Activated CD8-positive, alpha-beta memory T cell treated with anti-CD3 and anti-CD28 coated beads, Interleukin-2, amount 50 U/mL, for 4 hours (primary cell): ENCODE measurements at places on chromosomes 11 and 22.

DNA sequence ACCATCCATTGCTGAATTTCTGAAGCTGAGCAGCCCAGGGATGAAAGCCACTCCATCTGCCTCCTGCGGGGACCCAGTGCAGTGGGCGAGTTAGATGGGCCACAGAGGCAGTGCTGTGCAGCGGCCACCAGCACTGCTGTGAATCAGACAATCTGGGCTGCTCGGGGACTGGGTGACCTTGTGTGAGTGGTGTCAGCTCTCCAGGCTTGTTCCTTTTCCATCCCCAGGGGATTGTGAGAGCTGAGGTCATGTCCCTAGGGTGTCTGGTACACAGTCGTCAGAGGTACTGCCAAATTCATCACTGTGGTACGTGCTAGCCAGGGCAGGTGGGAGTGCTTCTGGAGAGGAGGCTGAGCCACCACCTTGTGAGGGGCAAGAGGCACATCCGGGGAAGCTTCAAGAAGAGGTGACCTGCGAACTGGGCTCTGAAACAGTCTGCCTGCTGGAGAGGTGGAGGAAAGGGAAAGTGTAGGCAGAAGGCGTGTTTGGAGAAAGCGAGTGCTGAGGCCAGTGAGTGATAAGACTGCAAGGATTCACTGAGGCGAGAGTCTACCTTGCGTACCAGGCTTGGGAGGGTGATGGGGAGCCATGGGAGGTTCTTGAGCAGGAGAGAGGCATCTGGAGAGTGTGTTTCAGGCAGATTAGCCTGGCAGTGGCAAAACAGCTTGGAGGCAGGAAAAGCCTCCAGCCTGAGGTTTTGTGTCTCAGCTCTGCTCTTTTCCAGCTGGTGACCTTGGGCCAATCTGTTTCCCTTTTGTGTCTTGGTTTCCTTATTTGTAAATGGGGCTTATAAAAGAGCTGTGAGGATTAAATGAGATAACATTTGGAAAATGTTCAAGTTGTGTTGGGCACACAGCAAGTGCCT, 22.7 kb downstream of the CACNA1I start:
- DNase-seq: no peak

- DNase-seq: no peak
These were observed 194.3 kb upstream of the ANO3 start for GRCh38 chr11:26137651-26138050.

DNA sequence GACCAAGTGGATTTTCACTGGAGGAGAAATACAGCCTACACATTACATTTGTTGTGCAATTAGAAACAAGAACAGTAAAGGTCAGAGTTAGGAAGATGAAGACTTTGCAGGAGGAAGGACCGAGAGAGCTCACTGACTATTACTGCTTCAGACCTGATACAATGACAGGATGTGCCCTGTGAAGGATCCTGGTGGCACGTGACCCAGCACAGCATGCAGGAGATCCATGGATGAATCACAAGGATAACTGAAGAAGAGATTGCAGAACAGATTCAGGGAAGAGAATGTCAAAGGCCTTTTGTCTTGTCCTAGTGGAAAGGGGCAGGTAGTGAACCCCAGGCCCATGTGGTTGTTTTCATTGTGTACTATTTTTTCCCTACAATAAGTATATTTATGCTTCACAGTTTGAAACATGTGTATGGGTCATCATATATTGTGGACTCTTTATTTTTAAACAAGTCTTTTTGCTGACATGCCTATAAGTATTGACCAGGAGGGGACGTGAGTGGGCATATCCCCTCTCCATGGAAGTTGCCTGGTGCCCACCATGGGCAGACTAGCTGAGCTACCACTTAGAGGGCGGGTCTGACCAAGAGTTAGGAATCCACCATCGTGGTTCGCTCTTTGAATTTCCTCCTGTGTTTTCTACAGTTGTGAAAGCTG, 44.3 kb downstream of the RASSF10 start:
- DNase-seq: no peak

DNA sequence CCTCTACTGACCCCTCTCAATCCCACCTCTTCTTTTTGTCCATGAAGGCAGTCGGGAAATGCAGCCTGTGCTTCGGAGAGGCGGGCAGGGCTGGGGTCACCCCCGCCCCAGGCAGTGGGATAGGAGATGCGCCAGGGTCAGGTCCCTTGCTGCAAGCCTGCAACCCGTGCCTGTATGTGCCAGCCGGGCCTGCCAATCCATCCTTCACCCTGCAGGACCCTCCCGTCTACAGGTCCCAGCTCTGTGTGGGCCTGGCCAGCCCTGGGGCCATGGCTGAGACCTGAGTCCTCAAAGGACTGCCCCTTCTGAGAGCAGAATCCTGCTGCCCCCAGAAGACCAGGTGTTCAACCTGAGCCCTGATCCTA, 10.9 kb downstream of the ASCL2 start:
- no peak for DNase-seq

- no peak for DNase-seq
These were observed 92.2 kb downstream of the STK33 start for GRCh38 chr11:8501836-8502235.

- DNase-seq: peak; percentile 84
These were observed 2.0 kb upstream of the FERMT3 start for GRCh38 chr11:64204464-64204989.

GRCh38 chr11:128701086-128701485, 7.2 kb downstream of the FLI1 start:
- DNase-seq: no peak

GRCh38 chr11:3786781-3787428, 10.4 kb downstream of the NUP98 start:
- no peak for DNase-seq

GRCh38 chr11:89490981-89491690, at the start of gene NOX4:
Gene NOX4, minus strand, starts transcription at chr11:89491375. Its CDS starts 129 bp downstream, at chr11:89491246.
- no peak for DNase-seq

GRCh38 chr11:28763151-28763550, 655.0 kb downstream of the METTL15 start:
- DNase-seq: no peak

GRCh38 chr11:12469451-12469850, 92.1 kb downstream of the PARVA start:
- DNase-seq: no peak

- no peak for DNase-seq
These were observed 96.0 kb downstream of the EXT2 start for GRCh38 chr11:44191322-44192016.

GRCh38 chr11:105829084-105829483, 193.0 kb downstream of the MSANTD4 start:
- DNase-seq: no peak

- DNase-seq: no peak
These were observed 167.9 kb downstream of the DSCAML1 start for GRCh38 chr11:117629146-117629545.

GRCh38 chr11:119728211-119728626, 781 bp downstream of the NECTIN1 start:
- no peak for DNase-seq

DNA sequence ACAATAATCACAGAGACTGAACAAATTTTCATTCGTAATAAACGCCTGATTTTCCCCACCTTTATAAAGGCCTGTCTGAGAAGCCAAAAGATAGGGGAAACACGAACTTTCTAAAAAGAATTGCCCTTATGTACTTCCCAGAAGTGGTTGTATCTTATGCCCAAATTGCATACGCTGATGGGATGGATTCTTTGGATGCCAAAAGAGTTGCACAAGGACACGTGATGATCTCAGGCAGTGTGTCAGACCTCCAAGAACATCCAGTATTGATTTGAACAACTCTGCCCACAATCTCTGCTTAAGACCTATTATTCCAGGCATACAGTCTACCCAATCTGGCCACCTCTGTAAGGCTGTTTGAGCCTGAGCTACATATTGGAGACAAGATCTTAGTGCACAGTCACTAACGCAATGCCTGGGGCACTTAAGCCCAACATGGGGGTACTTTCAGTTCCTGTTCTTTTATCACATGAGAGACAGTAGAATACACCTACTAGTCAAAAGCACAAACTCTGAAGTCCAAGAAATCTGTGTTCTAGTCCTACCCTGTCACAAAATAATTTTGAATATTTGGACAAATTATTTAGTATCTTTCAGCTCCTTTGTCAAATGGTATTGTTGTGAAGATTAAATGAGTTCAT, 38.9 kb downstream of the OR10A6 start:
- DNase-seq: no peak

GRCh38 chr22:30225220-30225927, 21.2 kb downstream of the LIF start:
- no peak for DNase-seq

GRCh38 chr11:20112291-20113148, 47.8 kb downstream of the DBX1 start:
- no peak for DNase-seq

GRCh38 chr11:108402241-108402640, 65.1 kb downstream of the C11orf65 start:
- no peak for DNase-seq

- peak; percentile 21 for DNase-seq
These were observed 559 bp downstream of the MRTFA start for GRCh38 chr22:40635940-40636379.

DNA sequence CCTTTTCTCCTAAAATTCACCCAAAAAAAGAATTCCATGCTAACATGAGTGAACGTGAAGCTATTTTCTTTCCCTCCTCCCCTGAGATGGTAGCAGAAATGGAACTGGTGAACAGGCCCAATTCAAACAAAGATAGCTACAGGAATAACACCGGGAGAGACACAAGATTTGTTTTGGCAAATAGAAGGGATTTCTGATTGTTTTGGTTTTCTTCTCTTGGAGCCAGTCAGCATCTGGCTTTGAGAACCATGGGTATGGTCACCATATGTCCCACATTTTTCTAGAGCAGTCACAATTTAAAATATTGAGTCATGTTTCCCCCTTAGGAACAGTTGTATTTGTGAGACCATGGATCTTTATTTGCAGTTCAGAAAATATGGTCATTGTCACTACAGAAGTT, 214.1 kb downstream of the FAM76B start:
- no peak for DNase-seq

GRCh38 chr11:130243816-130244215, 70.9 kb downstream of the ZBTB44 start:
- DNase-seq: no peak

GRCh38 chr11:6022956-6023355, 7.6 kb downstream of the OR56A1 start:
- DNase-seq: no peak
